ENCODE measurements at places on chromosomes 12 and 14. TPM values are rescaled to one million over a fixed set of nuclear protein-coding genes. Genes with fewer than 3 reads are reported as not detected.

DNA sequence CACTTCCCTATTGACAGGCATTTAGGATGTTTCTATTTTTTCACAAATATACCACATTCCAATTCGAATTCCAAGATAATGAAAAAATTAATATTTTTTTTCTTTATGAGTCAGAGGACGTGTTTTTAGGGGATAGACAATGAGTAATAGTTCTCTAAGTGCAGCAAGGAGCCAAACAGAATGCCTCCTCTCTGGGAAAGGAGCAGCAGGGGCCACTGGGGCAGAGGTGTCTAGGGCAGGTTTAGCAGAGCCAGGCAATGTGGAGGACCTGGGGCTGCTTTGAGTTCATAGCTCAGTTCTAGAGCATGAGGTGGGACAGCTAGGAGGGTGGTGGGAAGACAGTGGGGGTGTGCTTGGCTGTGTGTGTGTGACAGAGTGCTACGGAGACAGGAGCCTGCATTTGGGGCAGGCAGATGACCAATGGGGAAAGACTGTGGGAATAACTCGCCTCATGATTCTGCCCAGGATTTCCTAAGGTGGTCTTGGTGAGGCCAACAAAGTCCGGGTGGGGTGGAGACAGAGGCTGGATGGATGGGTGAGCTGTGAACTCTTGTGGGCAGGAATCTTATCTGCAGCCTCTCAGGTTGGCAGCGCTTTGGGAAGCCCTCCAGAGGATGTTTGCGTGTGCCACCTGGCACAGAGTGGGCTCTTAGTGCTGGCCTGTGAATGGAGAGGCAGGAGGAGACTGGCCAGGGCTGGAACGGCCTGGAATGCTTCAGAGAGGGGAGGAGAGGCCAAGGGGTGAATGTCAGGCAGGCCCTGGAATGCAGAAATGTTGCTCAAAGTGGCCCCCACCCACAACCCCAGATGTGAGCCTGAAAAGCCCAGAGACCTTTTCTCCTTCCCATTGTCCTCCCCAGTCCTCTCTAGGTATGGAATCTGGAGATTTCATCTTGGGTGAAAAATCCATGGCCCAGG, 2.4 kb upstream of the KRT7 start:
- H3K27ac ChIP-seq: no peak overlapping the region
- H3K27me3 ChIP-seq: peaks cover 84% of the 10 kb centered on the region
- H3K4me3 ChIP-seq: no peak overlapping the region
- no peak for DNase-seq

- no peaks in the 10 kb centered on the region for H3K27me3 ChIP-seq
- no peaks in the 10 kb centered on the region for H3K4me1 ChIP-seq
- no peak overlapping the region for H3K4me3 ChIP-seq
These were observed 101.1 kb downstream of the KTN1 start for GRCh38 chr14:55681096-55681495.

DNA sequence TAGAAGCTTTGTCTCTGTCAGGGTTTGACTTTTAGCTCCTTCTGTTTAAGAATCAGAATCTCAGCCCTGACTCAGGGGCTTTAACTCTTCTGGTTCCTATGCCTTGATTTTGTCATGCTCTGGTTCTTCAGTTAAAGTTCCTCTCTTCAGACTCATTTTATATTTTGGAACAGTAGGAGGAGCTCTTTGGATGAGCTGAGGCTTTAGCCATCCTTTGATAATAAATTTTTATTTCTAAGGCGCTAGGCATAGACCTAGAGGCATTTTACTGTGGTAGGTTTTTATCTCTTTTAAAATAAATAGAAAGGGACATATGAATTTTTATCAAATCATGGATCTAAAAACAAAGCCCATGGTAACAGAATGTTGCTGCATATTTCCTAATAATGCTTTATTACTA, 51.7 kb downstream of the ATP23 start:
- peaks cover 4% of the 10 kb centered on the region for H3K36me3 ChIP-seq
- no peak overlapping the region for H3K4me3 ChIP-seq
- no peaks in the 10 kb centered on the region for H3K4me1 ChIP-seq
- H3K27me3 ChIP-seq: peaks cover 6% of the 10 kb centered on the region

GRCh38 chr12:50419112-50419909, 18.6 kb downstream of the LARP4 start:
- peak overlapping the region; percentile 40 for H3K27ac ChIP-seq
- no peak for DNase-seq
- no peaks in the 10 kb centered on the region for H3K27me3 ChIP-seq

GRCh38 chr14:69247676-69248440, 12.1 kb upstream of the GALNT16 start:
- no peaks in the 10 kb centered on the region for H3K4me1 ChIP-seq
- no peaks in the 10 kb centered on the region for H3K27me3 ChIP-seq
- no peak for DNase-seq
- no peaks in the 10 kb centered on the region for H3K36me3 ChIP-seq

GRCh38 chr12:124779161-124780141, 84.2 kb downstream of the SCARB1 start:
- DNase-seq: no peak
- no peak overlapping the region for H3K4me3 ChIP-seq
- H3K4me1 ChIP-seq: peaks cover 35% of the 10 kb centered on the region
- H3K27ac ChIP-seq: no peak overlapping the region
- H3K27me3 ChIP-seq: no peaks in the 10 kb centered on the region

DNA sequence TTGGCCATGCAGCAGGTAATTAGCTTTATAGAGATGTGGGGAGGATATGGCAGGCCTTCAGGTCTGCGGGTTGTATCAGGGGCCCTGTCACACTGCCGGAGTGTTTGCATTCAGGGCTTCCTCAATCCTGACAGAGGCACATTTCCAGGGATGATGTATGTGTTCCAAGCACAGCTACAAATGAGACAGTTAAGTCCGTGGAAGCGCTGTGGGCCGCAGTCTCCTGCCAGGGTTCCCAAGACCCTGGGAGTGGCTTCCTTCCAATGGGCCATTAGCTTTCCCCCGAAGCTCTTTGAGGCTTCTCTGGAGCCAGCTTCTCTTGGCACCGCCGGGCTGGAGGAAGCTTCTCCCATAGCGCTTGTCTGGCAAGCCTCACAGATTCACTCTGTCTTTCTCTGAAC, 1524.7 kb upstream of the TMEM132C start:
- H3K4me3 ChIP-seq: no peak overlapping the region
- no peak overlapping the region for H3K27ac ChIP-seq
- no peak for DNase-seq
- no peaks in the 10 kb centered on the region for H3K4me1 ChIP-seq
- H3K36me3 ChIP-seq: no peaks in the 10 kb centered on the region

DNA sequence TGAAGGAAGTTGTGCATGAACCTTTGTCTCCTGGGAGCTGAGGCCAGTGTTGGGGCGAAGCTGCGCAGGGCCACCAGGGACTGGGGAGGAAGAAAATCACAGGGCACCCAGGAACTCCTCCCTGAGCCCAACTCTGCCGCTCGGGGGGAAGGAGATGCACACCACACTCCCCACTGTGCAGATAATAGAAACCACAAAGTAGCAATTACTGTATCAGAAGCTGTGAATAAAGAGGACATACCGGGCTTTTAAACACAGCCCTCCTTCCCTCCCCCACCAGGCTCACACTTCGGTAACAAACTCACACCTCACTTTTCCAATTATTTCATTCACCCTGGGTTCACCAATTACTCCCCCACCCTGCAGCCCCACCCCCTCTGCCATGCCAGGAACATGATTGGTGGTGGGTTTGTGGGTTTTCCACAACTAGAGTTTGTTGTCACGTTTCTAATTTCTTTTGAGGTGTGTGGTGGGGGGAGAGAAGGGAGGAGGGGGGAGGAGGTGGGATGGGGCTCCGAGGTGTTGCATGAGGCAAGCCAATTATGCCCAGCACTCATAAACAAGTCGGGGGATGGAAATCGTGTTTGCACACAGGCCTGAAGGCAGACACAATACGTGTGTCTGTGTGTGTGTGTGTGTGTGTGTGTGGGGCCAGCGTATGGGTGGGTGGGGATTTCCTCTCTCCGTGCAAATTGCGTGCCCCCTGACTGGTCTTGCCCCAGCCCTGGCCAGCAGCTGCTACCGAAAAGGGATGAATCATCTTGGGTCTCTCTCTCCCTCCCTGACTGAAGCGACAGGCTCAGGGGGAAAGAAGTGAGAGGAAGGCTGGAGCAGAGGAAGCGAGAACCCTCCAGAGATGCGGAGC, 103.3 kb downstream of the RBM19 start:
- peak overlapping the region; percentile 57 for H3K4me3 ChIP-seq
- H3K27me3 ChIP-seq: no peaks in the 10 kb centered on the region
- DNase-seq: peak; percentile 5
- H3K4me1 ChIP-seq: peaks cover 18% of the 10 kb centered on the region
- H3K27ac ChIP-seq: peak overlapping the region; percentile 89

DNA sequence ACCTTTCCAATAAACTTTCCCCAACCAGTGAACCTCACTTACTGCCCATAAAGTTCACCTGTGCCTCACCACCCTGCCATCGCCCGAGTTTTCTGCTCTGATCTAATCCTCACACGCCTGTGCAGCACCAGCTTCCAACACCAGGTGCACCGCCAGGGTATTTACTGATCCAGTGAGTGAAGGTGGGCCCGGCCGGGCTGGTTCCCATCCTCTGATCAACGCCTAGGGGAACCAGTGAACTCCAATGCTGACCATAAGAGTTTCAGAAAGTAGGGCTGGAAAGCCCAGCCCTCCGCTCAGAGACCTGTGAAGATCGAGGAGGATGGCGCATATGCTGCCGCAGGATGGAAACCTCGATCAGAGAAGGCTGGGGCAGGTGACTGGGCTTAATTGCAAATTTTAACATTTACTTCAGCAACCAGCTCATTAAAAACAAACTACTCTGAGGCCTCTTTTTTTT, 685 bp upstream of the MYL6B start:
- H3K27ac ChIP-seq: peak overlapping the region; percentile 92
- no peaks in the 10 kb centered on the region for H3K27me3 ChIP-seq
- peaks cover 5% of the 10 kb centered on the region for H3K36me3 ChIP-seq
- H3K4me3 ChIP-seq: peak overlapping the region; percentile 96
- H3K4me1 ChIP-seq: peaks cover 52% of the 10 kb centered on the region

DNA sequence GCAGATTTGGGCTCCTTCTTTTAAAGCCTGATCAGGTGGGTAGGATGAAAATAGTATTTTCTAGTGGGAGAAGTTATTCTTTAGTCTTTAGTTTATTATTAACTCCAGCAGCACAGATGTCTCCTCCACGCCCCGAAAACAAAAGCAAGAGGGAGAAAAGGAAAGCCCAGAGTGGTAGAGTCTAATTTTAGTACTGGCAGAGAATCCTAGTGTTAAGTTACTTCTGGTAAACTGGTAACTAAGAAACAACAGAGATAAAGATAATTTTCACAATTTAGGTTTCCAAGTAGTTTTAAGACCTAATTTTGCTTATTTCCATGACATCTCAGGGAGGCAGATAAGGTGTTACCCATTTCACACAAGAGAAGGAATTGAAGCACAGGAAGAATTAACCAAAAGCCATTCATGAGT, 16.3 kb downstream of the ATP5MC2 start:
- no peak overlapping the region for H3K4me3 ChIP-seq
- DNase-seq: no peak
- peaks cover 5% of the 10 kb centered on the region for H3K36me3 ChIP-seq
- no peak overlapping the region for H3K27ac ChIP-seq
- no peaks in the 10 kb centered on the region for H3K4me1 ChIP-seq

GRCh38 chr12:58764100-58764953, 156.0 kb downstream of the LRIG3 start:
- no peaks in the 10 kb centered on the region for H3K27me3 ChIP-seq
- no peaks in the 10 kb centered on the region for H3K4me1 ChIP-seq
- DNase-seq: no peak
- H3K36me3 ChIP-seq: peaks cover 2% of the 10 kb centered on the region
- H3K4me3 ChIP-seq: no peak overlapping the region
- no peak overlapping the region for H3K27ac ChIP-seq

DNA sequence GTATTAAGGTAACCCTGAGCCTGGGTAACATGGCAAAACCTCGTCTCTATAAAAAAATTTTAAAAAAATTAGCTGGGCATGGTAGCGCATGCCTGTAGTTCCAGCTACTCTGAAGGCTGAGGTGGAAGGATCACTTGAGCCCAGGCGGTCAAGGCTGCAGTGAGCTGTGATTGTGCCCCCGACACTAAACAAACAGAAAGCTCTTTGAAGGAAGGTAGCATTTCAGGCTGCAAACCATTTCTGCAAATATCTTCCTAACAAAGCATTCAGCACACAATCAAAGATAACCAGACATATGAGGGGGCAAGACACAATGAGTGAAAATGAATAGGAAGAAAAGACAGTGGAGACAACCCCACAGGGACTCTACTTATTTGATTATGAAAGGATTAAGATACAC, 118.7 kb downstream of the PRIMA1 start:
- peaks cover 35% of the 10 kb centered on the region for H3K27me3 ChIP-seq
- peaks cover 7% of the 10 kb centered on the region for H3K36me3 ChIP-seq

DNA sequence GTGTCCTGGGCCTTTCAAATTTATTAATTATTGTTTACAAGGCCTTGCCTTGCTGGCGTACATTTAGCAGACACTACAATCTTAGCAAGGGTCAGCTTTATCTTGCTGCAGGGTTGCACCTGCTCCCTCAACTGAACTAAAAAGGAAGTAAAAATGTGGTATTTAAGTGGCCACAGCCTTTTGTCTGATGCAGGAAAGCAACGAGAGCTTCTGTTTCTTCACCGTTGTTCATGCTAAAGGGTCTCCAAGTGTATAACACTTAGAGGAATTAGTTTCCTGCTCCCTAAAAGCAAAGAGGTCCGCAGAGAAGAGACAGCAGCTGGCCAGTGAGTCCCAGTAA, 62.8 kb upstream of the EGLN3 start:
- H3K4me1 ChIP-seq: peaks cover 26% of the 10 kb centered on the region
- no peak for DNase-seq
- peak overlapping the region; percentile 19 for H3K27ac ChIP-seq
- H3K27me3 ChIP-seq: peaks cover 6% of the 10 kb centered on the region
- peak overlapping the region; percentile 29 for H3K4me3 ChIP-seq

GRCh38 chr14:65959563-65960024, 526.6 kb upstream of the CCDC196 start:
- no peak overlapping the region for H3K27ac ChIP-seq
- H3K4me1 ChIP-seq: peaks cover 22% of the 10 kb centered on the region
- H3K36me3 ChIP-seq: no peaks in the 10 kb centered on the region
- H3K27me3 ChIP-seq: no peaks in the 10 kb centered on the region
- no peak for DNase-seq
- no peak overlapping the region for H3K4me3 ChIP-seq

DNA sequence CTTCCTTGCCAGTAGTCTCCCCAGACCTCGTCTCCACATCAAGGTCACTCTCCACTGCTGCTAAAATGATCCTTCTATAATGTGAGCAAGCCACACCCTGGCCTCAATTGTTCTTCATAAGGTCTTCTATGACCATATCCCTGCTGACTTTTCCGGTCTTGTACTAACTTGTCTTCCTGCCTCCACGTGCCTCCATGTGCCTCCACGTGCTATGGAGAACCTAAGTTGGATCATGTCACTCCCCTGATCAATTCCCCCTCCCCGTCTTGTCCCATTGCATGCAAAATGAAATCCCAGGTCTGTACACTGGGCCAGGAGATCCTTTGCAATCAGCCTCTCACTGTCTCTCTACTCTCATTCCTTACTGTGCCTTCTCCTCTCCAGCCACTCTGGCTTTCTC, 110.6 kb downstream of the TTC8 start:
- H3K27ac ChIP-seq: no peak overlapping the region
- no peaks in the 10 kb centered on the region for H3K4me1 ChIP-seq
- DNase-seq: no peak
- H3K36me3 ChIP-seq: no peaks in the 10 kb centered on the region
- H3K27me3 ChIP-seq: peaks cover 36% of the 10 kb centered on the region

GRCh38 chr12:89210277-89210676, 142.0 kb downstream of the DUSP6 start:
- H3K4me1 ChIP-seq: peaks cover 44% of the 10 kb centered on the region
- DNase-seq: peak; percentile 39
- no peak overlapping the region for H3K27ac ChIP-seq
- peak overlapping the region; percentile 1 for H3K4me3 ChIP-seq
- no peaks in the 10 kb centered on the region for H3K27me3 ChIP-seq

The MANSC4 gene
- total RNA-seq: not detected

The IAPP gene
- not detected for total RNA-seq

The PDZRN4 gene
- not detected for total RNA-seq

The SYCP3 gene
- total RNA-seq: 0.30 TPM

The MAP1LC3B2 gene
- total RNA-seq: 2.0 TPM

The ALDH1L2 gene
- 11.1 TPM for total RNA-seq
